ENCODE measurements at places on chromosomes 13 and 19.

DNA sequence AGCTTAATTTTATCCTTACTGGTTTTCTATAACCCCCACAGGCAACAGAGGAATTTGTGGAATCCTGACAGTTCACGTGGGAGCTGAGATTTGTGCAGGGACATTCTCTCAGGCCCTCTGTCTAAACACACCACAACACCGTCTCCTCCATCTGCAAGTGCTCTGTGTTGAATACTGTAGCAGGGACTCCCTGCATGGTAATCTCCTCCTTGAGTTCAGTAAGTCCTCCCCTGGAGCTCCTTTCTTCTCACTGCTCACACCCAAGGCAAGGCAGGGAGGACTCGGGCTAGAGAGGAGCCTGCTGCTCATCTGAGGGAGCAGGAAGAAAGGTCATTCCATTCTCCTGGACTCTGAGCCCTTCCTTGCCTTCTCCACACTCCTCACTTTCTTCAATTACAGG is 348.2 kb downstream of the KCTD12 start:
- DNase-seq = no peak

GRCh38 chr13:109883181-109884180 is 97.1 kb upstream of the IRS2 start:
- DNase-seq = no peak

GRCh38 chr13:32267836-32268439 is 47.2 kb downstream of the ZAR1L start:
- peak; percentile 17 for DNase-seq

DNA sequence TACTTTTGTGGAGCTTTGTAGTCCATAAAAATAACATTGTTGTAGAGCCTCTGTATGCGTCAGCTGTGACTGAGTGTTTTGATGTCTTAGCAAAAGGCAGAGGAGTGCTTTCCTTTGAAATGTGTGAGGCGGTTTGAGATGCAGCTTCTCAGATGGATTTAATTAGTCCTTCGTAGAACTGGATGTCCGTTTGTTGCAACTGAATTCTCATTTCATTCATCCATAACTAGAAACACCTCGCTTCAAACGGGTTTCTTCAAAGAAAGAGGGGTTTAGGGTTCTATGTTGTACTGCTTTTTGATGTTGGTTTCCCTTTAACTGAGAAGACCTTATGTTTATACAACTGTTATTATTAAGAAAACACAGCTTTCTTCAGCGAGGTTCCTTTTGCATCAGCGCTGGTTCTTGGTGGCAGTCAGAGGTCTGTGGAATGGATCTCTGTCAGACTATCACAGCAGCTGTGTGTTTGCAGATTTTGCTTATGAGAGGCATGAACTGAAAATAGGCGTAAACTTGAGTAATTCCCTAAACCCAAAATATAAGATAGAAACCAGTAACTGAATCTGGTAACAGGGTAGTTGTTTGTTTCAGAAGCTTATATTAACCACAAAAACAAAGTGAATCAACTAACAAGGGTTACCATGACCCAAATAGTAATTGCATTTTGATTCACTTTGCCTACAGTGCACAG is 194.4 kb downstream of the GGACT start:
- DNase-seq = no peak

DNA sequence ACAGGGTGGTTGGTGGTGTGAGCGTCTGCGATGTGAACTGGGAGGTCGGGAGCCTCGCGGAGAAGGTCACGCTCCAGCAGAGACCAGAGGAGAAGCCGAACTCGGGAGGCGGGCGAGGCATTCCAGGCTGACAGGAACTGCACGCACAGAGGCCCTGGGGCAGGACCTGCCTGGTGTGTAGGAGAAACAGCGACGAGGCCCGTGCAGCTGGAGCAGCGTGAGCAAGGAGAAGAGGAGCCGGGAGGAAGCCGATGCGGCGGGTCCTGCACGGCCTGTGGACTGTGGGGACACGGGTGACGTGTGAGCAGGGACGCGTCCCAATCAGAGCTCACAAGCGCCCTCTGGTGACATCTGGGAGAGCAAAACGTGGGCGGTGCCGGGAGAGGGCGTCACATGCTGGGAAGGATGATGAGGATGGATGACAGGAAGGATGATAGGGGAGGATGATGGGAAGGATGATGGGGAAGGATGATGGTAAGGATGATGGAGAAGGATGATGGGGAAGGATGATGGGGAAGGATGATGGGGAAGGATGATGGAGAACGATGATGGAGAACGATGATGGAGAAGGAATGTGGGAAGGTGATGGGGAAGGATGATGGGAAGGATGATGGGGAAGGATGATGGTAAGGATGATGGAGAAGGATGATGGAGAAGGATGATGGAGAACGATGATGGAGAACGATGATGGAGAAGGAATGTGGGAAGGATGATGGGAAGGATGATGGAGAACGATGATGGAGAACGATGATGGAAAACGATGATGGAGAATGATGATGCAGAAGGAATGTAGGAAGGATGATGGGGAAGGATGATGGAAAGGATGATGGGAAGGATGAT is 16.1 kb upstream of the MADCAM1 start:
- DNase-seq = peak; percentile 59

DNA sequence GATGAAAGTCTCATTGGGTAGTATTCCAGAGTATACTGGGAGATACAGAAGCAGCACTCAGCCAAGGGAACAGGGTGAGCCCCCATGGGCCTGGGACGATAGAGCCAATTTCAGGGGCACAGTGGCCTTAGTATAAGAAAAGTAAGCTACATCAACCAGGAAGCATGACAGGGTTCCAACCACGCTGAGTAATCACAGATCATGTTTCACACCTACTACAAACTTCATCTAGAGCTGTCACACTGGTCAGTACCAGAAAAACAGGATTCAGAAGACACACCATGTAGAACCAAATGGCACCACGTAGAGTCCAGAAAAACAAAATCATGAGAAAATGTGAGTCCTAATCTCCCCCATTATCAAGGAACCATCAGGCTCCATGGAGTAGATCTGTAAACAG is 1292.4 kb upstream of the MIR17HG start:
- DNase-seq = no peak

GRCh38 chr13:102915393-102915930 is 69.6 kb downstream of the ERCC5 start:
- no peak for DNase-seq

GRCh38 chr13:45446181-45446580 is 18.6 kb upstream of the COG3 start:
- no peak for DNase-seq

- peak; percentile 29 for DNase-seq
Measured at GRCh38 chr13:23159760-23160637, 20.8 kb upstream of the SGCG start.

DNA sequence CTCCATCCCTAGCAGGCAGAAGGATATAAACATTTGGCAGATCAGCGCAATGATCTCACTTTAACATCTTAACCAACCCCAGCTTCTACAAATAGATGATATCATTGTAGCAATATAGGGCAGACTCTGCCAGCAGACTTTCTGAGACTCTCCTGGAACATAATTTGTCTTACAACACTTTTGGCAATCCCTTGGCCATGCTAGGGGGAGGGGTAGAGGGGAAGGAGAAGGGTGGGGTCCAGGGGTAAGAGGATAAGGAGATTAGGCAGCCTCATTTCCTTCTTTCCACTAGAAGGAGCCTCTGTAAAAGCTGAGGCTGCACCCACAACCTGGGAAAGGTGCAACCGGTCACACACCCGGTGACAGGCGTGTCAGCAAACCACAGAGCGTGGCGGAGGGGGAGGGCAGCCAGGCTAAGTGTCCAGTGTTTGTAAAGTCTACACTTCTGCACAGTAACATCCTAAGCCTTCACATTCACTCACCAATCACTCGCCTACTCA is 8.7 kb upstream of the UBAC2 start:
- no peak for DNase-seq

- no peak for DNase-seq
Measured at GRCh38 chr19:4711211-4711610, 12.4 kb downstream of the DPP9 start.

DNA sequence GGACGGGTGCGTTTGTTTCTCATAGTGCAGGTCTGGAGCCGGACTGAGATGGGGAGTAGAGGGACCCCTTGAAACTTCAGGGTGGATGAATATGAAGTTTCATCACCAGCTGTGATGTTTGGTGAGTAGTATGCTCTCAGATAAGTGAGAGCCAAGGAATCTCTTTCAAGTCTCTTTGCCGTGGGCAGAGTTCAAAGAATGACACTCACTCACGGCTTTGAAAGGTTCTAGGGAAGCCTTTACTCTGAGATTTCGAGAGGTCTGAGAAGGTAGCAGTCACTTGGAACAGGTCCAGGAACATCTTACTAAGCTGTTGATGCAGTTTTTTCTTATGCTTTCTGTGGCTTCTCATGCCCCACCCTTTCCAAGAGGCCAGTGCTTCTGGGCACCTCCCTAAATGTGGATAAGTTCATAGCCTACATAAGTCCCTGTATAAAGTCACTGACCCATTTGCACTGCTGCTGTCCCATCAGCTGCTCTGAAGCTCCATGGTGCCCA is at the start of gene IGFL2:
IGFL2 (plus strand) TSS at position 448 of the 498 bp plus-strand sequence; CDS start at position 489, 41 bp downstream.
- no peak for DNase-seq

DNA sequence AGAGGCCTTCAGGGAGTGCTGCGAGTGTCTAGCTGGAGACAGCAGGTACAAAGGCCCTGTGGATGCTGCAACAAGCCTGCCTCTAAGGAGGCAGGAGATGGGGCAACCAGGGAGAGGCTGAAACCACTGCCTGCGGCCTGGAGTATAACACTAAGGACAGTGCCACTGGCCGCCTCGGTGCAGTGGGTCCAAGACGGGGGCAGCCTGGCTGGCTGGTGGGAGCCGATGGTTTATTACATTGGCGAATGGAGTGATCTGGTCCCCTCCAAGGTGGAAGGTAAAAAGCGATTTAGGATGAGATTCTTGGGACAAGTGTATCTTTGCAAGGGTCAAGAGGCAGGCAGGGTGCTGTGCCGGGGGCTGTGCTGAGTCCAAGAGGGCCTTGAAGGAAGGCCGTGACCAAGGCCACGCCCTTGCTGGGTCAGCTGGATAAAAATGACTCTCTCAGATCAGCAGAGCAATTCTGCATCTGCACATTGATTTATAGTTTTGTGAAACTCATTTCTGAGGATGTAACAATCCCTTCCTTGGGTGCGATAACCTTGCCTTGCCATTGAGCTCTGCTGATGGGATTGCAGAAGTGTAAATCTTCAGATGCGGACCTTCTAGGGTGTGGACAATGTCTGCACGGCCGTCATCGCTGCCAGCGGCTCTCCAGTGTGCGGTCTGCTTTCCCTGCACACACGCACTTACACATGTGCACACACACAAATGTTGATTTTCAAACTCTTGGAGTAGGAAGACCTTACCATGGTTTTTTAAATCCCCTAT is 6.0 kb downstream of the TMEM255B start:
- DNase-seq = no peak

DNA sequence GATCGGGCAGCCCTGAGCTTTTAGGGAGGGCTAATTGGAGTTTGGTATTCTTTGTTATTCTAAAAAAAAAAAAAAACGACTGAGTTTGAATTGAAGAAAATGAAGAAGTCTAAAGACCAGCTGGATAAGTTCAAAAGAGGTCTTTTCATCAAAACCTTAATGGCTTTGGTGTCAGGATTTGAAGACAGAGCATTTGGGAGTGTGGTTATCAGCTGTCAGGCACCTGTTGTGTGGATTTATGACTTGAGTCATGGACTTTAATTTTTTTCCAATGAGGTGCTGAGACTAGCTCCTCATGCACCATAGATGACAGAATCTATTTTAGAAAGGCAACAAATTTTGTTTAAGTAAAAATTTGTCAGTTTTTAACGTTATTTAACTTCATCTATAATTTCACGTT is 72.5 kb downstream of the FREM2 start:
- no peak for DNase-seq

GRCh38 chr19:30283556-30283955 is 88.6 kb upstream of the ZNF536 start:
- no peak for DNase-seq

DNA sequence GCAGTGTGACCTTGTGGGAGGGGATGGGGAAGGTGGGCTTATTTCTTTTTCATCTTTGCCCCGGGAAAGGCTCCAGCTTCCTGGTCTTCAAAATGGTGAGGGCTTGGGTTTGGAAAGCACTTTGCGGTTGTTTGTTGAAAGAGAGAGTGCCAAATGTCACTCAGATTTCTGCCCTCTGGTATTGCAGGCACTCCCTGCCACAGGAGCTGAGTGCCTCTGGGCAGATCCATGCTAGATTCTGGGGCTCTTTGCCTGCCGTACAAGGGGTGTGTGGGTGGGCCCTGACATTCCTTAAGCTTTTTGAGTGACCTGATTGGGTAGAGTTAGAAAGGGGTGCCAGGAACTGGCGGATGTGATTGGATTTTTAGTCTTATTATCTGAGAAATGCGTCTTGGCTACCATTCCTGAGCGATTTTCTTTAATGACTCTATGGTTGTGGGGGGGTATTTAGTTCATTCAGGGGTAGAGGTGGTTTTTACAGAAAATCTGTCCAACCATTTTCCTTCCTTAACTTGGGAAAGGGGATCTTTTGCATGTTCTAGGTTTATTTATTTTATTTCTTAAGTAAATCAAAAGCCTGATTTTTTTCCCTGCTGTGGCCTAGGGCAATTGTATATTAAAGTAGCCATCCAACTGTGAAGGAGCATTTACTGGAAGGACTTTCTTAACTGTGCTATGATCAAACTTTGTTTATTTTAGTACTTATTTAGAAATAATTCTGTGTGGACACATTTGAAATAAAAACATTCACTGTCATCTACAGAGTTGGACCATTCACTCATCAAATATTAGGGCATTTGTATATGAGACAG is 3.2 kb downstream of the ARHGAP35 start:
- DNase-seq = peak; percentile 70

DNA sequence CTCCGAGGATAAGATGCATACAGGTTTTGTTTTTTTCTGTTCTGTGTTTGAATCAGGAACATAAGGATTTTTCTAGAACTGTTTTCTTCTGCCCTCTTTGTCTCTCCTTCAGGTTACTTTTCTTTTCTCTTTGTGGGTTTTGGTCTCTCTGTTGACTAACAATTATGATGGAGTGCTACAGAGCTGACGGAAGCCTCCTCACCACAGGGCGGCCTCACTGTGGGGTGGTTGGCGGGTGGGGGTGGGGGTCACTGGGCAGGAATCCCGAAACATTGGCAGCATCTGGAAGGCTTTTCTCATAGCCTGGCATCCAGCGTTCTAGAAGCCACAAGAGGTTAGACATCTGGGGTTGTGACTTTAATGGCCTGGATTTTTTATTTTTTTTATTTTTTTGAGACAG is 12.0 kb upstream of the MATK start:
- no peak for DNase-seq

DNA sequence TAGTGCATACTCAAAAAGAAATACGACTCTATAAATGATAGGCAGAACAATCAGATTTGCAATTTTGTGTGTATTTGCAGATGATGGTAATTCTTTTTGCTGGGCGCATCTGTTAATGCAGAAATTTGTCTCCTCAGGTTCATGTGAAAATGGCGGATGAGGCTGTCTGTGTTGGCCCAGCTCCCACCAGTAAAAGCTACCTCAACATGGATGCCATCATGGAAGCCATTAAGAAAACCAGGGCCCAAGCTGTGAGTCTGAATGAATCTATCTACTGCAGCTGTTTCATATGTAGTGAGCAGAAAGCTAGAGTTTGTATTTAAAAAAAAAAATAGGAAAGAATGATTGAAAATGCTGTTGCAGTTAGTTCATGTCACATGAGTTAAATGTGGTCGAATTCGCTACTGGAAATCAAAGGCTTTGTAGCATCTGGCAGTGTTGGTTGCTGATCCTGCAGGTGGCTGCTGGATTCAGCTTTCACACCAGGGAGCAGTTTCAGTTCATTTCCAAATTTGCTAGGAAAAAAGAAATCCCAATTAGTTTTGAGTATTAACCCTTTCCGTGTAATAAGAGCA is 66.0 kb downstream of the PCCA start:
- DNase-seq = no peak

Measured in neuronal stem cell (in vitro differentiated cells).